ENCODE measurements at places on chromosomes 2 and 18.

- DNase-seq, result no peak
Measured at GRCh38 chr2:21924640-21925285, 801.0 kb downstream of the TDRD15 start.

- no peak for DNase-seq
Measured at GRCh38 chr18:2535419-2535910, 35.8 kb downstream of the METTL4 start.

DNA sequence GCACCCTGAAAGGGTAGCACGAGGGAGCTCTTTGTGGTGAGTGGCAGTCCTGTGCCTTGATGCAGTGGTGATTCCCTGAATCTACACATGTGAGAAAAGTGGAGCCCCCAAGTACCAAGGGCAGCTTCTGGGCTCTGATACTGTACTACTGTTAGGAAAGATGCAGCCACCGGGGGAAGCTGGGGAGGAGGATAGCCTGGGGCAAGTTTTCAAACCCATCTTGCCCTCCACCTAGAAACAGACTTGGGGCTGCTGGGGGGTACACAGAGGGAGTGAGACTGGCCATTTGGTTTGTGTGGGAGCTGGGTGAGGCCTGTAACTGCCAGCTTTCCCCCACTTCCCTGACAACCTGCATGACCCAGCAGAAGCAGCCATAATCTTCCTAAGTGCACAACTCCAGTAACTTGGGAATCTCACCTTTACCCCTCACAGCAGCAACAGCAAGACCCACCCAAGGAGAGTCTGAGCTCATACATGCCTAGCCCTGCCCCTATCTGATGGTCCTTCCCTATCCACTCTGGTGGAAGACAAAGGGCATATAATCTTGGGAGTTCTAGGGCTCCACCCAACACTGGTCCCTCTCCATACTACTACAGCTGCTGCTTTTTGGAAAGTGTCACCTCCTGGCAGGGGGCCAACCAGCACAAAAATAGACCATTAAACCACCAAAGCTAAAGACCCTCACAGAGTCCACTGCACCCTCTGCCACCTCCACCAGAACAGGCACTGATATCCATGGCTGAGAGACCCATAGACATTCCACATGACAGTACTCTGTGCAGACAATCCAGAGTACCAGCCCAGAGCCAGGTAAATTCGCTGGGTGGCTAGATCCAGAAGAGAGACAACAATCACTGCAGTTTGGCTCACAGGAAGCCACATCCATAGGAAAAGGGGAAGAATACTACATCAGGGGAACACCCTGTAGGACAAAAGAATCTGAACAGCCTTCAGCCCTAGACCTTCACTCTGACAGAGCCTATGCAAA is 8.2 kb downstream of the MALL start:
- no peak for DNase-seq

DNA sequence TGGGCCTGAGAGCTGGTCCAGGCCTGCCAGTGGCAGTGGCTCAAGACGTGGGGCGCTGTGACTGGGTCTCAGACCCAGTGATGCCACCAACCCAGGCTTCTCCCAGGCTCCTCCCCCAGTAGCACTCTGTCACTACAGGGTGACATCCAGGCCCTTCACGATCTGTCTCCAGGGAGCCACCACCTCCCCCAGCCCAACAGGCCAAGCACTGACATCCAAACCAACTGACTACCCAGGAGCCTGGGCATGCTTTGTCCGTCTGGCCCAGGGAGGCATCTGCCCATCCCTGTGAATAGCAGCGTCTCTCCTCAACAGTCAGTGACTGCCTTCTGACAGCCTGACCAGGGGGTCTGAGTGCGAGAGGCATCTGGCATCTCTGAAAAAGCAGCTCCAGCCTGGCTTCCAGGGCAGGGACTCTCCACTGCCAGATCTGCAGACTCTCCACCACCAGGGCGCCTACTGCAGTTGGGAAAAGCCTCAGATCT is 13.0 kb downstream of the TEX44 start:
- no peak for DNase-seq

DNA sequence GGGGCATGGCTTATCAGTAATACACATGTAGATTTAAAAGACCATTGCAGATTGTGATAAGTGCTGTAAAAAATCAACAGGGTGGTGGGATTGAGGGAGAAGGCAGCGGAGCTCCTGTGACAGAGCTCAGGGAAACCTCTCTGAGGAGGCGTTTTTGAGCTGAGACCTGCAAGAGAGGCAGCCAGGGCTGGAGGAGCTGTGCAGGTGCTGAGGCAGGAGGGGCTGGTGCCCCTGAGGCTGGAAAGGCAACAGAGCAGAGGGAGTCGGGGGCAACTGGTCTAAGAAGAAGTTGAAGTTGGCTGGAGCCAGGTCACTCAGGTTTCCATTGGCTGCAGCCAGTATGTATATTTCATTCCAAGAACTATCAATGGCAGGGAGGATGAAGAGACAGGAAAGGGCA is 47.6 kb downstream of the KLHL29 start:
- no peak for DNase-seq
